ENCODE measurements at places on chromosomes 3 and 15.

DNA sequence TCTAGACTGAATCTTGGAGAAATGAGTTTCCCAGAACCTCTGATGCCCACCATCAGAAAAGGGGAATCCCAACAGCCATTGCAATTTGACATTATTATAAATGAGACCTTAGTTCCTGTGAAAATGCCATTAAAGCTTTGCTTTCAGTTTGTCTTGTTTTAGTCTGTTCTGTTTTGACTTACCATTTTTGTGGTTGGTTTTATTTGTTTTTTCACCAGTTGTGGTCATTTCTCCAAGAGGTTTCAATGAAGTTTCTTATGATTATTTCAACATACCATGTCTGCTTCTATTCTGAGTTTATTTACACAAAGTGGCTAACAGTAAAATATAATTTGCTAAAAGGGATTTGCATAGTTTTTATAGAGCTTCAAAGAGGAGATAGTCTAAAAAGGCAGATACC lies 175.0 kb upstream of the MCTP2 start:
- no peak for DNase-seq

DNA sequence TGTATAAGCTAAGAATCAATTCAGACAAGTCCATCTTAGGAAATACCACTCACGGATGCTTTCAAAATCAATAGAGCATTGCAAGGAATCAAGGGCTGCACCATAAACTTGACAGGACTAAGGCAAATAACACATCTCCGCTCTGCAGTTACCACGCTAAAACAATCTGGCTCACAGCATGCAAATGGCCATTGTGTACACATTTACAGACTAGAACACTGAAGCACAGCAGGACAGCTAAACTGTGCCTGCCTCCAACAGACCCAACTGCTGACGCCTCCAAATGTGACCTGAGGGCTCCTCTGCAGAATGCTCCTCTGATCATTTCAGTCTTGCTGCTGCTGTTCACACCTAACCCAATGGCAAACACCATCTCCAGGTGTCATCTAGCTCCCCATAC lies 104.3 kb downstream of the MEX3B start:
- DNase-seq, result no peak

DNA sequence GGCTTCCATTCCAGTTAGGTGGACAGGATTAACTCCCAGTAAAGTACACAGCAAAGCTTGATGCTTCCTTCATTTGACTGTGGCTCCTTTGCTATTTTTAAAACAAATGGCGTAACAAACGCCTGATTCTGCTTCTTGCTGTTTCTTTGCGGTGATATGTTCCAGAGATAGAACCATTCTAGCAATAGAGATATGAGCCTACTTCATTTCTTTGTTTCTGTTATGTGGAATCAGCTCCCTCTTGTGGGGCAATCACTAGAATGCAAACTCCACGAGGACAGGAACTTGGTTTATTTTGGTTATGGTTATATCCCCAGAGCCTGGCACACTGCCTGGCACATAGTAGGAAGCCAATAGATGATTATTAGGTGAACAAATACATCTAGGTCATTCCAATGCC lies 122.6 kb upstream of the SLC6A11 start:
- DNase-seq, result no peak

GRCh38 chr3:9180764-9181117 lies 68.7 kb downstream of the SRGAP3 start:
- no peak for DNase-seq

GRCh38 chr3:10892622-10893021 lies 76.6 kb downstream of the SLC6A11 start:
- DNase-seq, result no peak

- no peak for DNase-seq
Measured at GRCh38 chr3:57756528-57757401, 656 bp downstream of the SLMAP start.

- DNase-seq, result no peak
Measured at GRCh38 chr15:36117296-36117787, 462.1 kb upstream of the CDIN1 start.

DNA sequence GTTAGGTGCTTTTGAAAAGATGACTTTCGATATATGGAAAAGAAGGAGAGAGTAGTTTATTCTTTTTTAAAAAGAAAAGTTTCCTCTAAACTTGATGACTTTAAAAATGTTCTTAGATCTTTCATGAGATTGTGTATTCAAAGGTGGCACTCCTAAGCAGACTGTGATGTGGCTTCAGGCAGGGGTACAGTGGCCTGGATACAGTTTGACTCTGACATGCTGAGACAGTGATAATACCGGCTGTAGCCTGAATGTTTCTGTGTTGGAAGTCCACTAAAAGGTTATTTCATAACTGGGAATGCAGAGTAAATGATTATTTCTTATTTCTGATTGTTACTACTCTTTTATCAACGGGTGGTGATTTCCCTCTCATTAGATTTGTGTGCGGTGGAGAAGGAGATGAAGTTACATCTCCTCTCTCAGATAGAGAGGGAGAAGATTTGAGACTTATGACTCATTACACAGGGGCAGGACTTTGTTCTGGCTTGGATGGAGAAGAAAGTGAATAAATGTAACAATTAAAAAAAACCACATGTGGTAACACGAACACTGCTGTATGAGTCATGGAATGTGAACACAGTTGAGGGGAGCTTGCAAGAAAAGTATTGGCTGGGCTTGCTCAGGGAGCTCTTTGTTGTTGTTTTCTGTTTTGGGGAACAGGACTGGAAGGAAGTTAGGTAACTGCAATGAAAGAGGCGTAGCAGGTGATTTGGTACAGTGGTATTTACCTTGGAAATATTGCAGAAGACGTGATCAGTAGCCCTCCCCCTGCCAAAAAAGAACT lies 21.6 kb downstream of the SPTSSB start:
- no peak for DNase-seq
